ENCODE measurements at places on chromosomes 5 and 9.
A peak's percentile ranks its signal among the peaks of the same experiment; 100 is the strongest.

- DNase-seq = no peak
These were observed 477.8 kb downstream of the SPATA31A7 start for GRCh38 chr9:61667559-61668121.

DNA sequence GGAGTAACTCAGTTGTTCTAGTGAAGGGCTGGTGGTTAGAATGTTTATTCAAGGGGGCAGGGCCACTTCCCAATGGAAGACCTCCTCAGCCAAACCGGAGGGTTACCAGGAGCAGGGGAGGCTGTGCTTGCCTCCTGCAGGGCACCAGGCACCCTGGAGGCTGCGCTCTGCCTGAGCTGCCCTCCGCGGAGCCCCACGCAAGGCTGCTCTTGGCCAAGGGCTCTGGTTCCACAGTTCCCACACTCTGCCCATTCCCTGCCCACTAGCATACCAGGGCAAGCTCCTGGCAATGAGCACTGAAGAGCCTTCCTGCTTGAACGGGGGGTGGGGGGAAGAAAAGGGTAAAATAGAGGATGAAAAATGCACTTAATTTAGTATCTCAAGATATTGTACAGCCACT lies 35.5 kb upstream of the PTCH1 start:
- no peak for DNase-seq

- DNase-seq = no peak
These were observed 198.7 kb upstream of the C9orf72 start for GRCh38 chr9:27771803-27772545.

DNA sequence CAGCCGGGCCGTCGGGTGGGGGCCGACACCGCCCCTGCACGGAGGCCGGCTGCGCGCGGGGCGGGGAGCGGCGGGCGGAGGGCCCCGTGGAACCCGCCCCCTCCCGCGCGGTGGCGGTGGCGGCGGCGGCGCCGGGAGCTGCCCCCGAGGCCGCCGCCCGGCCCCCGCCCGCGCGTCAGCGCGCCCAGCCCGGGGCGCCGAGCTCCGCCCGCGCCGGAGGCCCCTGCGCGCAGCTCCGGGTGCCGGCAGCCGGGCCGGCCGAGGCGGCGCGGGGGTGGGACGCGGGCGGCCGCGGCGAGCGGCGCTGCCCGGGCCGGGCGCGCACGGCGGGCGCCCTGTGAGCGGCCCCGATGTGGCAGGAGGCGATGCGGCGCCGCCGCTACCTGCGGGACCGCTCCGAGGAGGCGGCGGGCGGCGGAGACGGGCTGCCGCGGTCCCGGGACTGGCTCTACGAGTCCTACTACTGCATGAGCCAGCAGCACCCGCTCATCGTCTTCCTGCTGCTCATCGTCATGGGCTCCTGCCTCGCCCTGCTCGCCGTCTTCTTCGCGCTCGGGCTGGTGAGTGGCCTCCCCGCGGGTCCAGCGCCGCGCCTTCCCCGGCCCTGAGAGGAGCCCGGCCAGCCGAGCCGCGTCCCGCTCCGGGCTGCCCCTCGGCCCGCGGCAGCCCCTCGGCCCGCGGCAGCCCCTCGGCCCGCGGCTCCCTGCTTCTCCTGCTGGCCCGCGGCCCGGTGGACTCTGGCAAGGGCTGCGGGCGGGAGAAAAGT lies at the start of gene ADCY2:
ADCY2 (plus strand) TSS at position 192 of the 766 bp plus-strand sequence; CDS start at position 351, 159 bp downstream.
- no peak for DNase-seq

DNA sequence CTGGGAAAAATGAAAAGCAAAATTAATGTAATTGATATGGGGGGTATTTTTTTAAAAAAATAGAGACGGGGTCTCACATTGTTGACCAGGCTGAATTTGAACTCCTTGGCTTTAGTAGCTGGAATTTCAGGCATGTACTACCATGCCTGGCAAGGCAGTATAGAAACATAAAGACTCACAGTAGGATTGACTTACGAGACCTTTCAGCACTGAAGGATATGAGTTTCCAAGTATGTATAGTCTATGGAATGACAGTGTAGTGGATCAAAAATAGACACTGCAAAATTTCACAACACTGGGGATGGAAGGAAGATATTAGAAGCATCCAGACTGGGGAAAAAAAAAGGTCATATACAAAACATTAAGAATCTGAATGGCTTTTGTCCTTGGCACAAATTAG lies 6.8 kb downstream of the DCP2 start:
- DNase-seq = no peak

DNA sequence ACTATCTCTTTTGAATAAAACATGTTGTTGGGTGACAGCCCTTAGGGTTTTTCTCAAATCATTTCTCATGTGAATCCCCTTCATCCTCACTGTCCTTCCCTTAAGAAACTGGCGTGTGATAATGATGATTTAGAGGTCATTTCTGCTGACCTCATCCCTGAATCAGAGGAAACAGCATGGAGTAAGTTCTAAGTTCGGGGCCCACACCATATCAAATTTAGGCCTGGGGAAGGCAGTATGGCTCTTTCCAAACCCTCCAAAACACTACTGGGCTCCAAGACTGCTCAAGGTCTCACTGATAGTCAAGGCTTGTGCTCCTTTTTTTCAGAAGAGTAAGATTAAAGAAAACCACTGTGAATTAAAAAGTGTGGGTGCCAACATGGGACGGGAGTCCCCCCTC lies 872 bp upstream of the SMIM3 start:
- DNase-seq = no peak

GRCh38 chr9:100357501-100357900 lies 4.8 kb upstream of the TEX10 start:
- DNase-seq = no peak

DNA sequence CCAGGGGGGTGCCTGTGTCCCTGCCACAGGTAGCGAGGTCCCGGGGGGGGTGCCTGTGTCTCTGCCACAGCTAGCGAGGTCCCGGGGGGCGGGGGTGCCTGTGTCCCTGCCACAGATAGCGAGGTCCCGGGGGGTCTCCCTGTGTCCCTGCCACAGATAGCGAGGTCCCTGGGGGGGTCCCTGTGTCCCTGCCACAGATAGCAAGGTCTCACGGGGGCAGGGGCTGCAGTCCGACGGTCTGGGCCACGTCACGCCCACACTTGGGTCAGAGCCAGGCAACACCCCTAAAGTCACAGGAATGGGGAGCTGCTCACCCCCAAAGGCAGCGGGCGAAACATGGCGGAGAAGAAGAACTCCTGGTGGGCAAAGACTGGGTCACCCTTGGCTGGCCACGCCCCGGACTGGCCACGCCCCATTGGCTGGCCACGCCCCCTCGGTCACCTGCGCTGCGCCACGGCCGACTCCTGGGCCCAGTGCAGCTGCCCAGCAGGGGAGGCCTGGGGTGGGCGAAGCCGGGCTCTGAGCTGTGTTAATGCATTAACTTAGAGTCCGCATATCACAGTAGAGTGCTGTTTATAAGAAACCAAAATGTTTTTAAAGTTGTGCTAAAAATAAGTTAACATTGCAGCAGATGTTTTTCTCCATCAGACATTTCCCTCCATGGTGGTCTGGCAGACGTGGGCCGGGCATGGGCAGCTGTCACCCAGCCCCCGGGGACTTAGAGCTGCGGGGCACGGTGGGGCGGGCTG lies 7.0 kb downstream of the NOXA1 start:
- DNase-seq = no peak

DNA sequence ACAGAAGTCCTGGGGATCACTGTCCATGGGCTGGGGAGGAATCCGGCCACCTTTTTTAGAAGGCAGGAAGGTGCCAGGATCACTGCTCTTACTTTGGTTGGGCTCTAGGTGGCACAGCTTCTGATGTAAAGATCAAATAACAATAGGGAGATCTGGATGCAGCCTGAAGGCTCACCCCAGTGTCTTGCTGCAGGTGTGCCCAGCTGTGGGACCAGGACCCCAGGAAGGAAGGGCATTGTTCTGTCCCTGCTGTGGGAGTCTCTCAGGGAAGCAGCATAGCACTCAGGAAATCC lies 69.6 kb downstream of the DAB2IP start:
- no peak for DNase-seq

DNA sequence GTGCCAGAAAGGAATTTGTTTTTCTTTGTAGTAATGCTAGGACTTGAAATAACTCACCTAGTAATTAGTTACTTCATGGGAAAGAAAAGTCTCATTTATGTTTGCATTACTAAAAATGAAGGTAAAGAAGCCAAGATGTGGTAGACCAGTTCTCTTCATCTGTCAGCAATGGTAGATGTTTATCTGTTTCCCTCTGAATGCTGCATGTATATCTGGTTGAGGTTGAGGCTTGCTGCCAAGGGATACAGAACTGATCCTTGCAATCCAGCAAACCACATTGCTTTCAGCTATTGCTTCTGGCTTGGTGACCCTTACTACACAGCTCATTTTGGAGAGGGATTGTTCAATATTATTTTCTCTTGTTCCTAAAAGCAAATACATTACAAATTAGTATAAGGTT lies 73.6 kb downstream of the ZNF474 start:
- DNase-seq = no peak

DNA sequence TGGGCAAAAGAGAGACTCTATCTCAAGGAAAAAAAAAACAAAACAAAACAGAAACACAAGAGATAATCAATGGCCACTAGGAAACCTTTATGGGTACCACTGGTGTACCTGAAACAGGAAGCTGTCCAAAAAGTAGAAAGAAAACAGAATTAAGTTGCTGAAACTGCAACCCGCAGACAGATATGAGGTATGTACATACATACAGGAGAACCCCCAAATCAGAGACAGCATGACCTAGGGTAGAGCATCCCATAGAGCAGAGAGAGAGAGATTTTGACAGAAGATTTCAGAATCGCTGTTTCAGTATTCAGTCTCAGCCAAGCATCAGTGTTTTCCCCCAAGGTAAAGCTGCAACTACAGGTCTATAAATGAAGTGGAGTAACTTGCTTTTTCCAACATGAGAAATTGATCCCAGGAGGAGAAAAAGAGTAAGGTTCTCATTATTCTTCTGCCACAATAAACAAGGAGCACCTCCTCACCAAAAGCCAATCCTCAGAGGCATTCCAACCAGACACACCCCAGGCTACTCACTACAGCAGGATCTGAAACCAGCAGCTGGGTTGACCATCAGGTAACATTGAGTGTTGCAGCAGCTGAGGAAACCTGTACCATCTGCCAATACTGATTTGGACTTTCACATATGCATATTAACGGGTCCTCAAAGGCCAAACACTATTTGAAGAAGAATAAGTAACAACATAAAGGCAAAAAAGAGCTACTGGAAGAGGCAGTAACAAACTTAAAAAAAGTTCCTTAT lies 630.0 kb downstream of the TAF11L14 start:
- no peak for DNase-seq

- peak; percentile 55 for DNase-seq
These were observed 102.9 kb downstream of the C9orf152 start for GRCh38 chr9:110105107-110105506.

DNA sequence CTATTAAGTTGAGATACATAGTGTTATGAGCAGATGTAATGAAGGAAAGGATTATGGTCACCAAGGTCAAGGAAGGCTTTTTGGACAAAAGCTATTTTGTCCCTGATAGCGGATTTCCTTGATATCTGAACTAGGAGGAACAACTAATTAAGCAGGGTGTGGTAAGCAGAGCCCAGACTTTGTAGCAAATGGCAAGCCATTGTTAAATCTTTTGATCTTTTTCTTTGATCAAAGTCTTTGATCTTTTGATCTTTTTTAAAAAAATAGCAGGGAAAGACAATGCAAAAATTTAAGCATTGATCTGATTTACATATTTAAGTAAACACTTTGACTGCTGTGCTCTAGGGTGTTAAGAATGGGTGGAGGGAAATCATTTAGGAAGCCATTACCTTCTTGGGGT lies 1242.0 kb downstream of the MAT2B start:
- no peak for DNase-seq

DNA sequence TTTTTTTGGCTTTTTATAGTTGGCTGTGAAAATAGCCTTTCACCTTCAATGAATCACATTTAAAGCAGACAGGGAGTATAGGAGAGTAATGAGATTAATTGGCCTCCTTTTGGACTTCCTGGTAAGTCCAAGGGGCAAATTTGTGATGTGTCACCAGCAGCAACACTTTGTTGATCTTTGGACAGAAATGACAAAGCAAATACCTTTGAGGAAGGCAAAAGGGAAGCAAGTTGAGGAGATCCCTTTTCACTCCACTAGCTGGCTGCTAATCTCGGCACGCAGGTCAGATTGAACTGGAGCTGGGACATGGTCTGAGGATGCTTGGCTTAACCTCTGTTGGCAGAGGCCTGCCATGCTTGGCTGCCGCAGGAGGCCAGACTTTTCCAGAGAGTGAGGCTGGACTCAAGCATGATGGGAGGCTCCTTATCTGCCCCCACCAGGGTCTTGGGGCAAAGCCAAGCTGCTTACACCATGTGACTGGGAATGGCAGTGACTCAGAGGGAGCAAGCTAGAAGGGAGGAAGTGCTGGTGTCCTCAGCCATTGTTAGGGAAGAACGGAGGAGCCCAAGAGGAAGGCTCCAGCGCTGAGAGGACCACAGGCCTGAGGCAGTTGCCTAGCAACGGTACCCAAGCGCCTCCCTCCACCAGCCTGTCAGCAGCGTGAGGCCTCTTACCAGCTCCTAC lies 174.5 kb upstream of the MAP1B start:
- DNase-seq = peak; percentile 65

DNA sequence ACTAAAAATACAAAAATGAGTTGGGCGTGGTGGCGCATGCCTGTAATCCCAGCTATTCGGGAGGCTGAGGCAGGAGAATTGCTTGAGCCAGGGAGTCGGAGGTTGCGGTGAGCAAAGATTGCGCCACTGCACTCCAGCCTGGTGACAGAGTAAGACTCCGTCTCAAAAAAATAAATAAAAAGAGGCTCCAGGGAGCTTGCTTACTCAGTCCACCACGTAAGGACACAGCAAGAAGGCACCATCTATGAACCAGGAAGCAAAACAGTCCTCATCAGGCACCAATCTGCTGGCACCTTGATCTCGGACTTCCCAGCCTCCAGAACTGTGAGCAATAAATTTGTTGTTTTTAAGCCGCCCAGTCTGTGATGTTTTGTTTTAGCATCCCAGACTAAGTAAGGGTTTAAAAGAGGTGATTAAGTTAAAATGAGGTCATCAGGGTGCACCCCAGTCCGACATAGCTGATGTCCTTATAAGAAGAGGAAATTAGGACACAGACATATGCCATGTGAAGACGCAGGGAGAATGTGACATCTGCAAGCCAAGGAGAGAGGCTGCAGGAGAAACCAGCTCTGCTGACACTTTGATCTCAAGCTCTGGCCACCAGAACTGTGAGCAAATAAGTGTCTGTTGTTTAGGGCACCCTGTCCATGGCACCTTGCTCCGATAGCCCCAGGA lies 45.9 kb downstream of the C9orf50 start:
- DNase-seq = no peak

DNA sequence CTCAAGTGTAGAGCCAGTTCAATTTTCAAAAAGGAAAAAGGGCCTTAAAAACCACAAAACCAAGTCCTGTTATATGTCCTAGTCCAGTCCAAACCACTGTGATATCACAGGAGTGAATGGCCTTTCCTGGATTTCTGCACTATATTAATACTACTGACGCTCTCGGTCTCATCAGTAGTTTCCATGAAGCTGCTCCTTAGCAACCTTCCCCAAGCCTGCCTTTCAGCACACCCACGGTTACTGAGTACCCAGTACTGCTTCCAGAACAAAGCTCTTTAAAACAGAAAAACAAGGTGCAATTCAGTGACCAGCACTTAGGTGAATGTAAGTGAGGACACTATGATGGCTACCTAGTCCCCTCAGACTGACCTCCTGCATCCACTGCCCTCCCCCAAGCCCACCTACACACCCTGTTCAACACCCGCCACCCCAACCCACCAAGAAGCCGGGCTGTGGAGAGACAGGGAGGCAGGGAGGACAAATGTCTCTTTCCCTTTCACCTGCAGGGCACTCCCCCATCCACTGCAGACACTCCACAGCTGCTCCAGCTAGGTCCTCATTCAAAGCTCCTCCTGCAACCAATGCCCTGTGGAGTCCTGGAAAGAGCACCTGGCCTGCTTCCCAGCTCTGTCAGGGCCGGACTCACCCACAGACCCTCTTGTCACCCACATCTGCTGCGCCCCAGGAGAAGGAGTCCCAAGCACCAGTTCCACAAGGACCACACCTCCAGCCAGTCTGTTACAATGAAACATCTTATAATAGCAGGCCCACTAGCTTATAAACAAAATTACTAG lies 25.9 kb downstream of the PSMB7 start:
- no peak for DNase-seq

All from hepatic stellate cell (primary cell).